Erythroblast (primary cell): ENCODE measurements at places on chromosomes 12 and 14.

- DNase-seq, result no peak
Measured at GRCh38 chr12:28497889-28498411, 307.7 kb downstream of the CCDC91 start.

DNA sequence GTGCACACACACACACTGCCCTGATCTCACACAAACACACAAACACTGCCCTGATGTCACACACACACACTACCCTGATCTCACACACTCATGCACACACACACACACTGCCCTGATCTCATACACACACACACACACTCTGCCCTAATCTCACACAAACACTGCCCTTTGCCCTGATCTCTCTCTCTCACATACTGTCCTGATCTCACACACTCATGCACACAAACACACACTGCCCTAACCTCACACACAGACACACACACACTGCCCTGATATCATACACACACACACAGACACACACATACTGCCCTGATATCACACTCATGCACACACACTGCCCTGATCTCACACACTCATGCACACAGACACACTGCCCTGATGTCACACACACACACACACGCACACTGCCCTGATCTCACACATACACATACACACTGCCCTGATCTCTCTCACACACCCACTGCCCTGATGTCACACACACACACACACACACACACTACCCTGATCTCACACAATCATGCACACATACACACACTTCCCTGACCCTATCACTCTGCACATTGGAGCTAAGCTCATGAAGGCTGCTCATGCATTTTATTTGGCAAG, 97.6 kb upstream of the DIO3 start:
- no peak for DNase-seq

DNA sequence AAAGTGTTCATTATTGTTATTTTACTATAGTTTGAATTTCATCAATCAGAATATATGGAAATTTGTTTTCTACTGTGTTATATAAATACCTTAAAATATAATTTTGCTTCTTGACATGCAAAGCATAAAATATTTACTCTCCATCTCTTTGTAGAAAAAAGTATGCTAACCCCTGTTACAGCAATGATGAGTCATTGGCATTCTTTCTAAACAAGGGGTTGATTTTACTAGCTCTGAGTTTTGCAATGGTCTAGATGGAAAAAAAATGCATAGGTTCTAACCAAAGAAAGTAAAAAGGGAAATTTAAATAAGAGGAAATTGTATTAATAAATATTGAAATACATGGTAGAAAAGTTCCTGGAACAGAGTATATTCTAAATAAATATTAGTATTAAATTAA, 990.2 kb upstream of the ATXN7L3B start:
- DNase-seq, result no peak

DNA sequence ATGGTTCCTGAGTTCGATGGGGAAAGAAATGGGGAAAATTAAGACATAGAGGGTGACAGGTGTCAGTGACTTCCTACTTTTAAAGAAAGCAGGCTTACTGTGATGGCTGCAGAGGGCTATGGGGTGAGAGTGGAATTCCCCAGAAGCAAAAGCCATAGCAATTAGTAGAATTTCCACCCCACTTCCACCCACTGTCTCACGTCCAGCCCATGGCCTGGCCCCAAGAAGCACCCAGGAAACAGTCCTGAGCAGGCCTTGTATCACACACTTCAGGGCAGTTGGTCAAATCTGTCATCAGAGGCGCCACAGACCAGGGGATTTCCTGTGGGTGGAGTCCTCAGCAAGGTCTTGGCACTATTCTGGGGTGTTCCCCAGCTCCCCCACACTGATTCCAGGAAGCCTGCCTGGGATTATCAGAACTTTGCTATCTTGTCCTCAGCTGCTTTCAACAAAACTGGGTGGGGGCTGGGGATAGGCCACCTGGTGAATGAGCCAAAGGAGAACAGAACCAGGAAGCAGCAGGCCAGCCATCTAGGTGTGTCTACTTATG, 120.1 kb upstream of the CCND2 start:
- DNase-seq, result peak; percentile 80

DNA sequence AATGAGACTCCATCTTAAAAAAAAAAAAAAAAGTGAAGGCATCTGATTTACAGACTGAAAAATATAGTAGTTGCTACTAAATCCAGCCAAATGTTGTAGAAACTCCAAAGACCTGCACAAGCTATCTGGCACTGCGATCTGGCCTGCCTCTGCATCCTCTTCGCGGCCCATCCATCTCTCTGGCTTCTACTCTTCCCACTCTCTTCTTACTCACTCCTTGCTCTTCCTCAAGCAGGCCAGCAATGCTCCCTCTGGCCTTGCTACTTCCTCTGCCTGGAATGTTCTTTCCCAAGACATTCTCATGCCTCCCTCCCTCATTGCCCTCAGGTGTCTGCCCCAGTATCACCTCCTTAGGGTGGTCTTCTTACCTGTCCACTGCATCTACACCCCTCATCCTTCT, 9.7 kb upstream of the CRY1 start:
- DNase-seq, result no peak

- peak; percentile 63 for DNase-seq
Measured at GRCh38 chr12:1204581-1205121, 213.6 kb downstream of the ERC1 start.
